ENCODE measurements at places on chromosomes 5 and 9. TPM values are rescaled to one million over a fixed set of nuclear protein-coding genes. Genes with fewer than 3 reads are reported as not detected.

Gene PPP2R2B
- total RNA-seq, result 0.77 TPM

Gene NIM1K
- total RNA-seq, result 0.74 TPM

DNA sequence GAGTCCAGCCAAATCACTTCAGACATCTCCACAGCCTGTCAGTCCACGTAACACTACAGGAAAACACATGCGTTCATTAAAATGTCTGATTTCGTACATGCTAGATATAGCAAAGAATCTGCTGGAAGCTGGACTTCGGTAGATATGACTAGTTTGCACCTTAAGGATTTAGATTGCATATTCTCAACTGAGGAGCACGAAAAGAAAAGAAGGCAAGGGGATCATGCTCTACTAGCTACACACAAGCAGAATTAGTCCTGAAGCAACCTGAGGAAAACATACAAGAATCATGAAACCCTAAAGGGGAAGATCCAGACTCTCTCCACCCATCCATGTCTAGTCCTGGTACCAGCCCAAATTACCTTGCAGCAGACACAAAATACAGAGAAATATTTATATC lies 36.1 kb upstream of the SSBP2 start:
- DNase-seq, result no peak

GRCh38 chr9:88258601-88259000 lies 120.3 kb upstream of the SPATA31C2 start:
- no peak for DNase-seq

DNA sequence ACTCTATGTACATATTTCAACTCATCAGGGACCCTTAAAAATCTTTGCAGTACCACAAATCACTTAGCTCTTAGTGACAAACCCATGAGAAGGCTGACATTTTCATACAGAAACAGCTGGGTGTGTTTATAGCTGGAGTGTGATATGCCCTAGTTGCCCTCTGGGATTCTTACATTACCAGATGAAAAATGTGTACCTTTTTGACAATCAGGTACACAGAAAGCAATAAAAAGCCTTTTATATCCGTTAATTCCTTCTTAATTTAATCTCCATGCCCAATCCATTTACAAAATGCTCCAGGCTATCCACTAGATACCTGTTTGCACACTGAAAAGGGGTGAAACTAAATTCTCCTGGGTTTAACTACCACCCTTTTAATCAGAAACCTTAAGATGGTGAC lies 222.9 kb downstream of the KIAA0825 start:
- no peak for DNase-seq

Data from naive thymus-derived CD8-positive, alpha-beta T cell (primary cell).